ENCODE measurements at places on chromosomes 1 and 21. TPM values are rescaled to one million over a fixed set of nuclear protein-coding genes. Genes with fewer than 3 reads are reported as not detected.
A peak's percentile ranks its signal among the peaks of the same experiment; 100 is the strongest.

Gene NMNAT2
- 0.23 TPM for total RNA-seq

Gene MSH4
- total RNA-seq = 0.05 TPM

Gene TMPRSS2
- 28.4 TPM for total RNA-seq

Gene APCS
- not detected for total RNA-seq

Gene CAMK2N1
- total RNA-seq = 17.0 TPM

Gene NR5A2
- total RNA-seq = 1.9 TPM

Gene JAM2
- total RNA-seq = not detected

Gene ZSCAN20
- total RNA-seq = 4.2 TPM

Gene IGFN1
- 0.03 TPM for total RNA-seq

Gene KCTD3
- 19.8 TPM for total RNA-seq

Gene LBR
- 42.9 TPM for total RNA-seq

Gene C8A
- total RNA-seq = not detected

Gene SYDE2
- 2.9 TPM for total RNA-seq

Gene TINAGL1
- total RNA-seq = 596 TPM

- DNase-seq = no peak
These were observed 71.4 kb upstream of the ARTN start for GRCh38 chr1:43861988-43862735.

- DNase-seq = no peak
These were observed 29.8 kb downstream of the SUSD4 start for GRCh38 chr1:223334156-223334555.

DNA sequence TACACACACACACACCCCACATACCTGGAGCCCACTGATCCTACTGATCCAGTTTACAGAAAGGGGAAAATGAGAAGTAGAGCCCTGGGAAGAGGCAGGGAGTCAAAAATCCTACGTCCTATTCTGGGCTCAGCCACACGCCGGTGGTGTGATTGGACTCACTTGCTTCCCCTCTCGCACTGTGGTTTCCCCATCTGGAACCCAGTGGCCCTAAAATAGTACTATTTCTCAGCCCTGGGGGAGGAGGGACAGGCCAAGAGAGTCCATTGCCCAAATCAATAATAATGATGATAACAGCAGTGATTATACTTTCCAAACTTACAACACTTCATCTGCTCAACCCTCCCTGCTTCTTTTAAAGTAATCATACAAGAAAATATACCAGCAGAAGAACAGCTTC lies 2.9 kb upstream of the PIGR start:
- DNase-seq = no peak

- no peak for DNase-seq
These were observed 805 bp downstream of the GRHL3 start for GRCh38 chr1:24319962-24320361.

- DNase-seq = peak; percentile 52
These were observed 30.7 kb downstream of the ALPL start for GRCh38 chr1:21539933-21540332.

DNA sequence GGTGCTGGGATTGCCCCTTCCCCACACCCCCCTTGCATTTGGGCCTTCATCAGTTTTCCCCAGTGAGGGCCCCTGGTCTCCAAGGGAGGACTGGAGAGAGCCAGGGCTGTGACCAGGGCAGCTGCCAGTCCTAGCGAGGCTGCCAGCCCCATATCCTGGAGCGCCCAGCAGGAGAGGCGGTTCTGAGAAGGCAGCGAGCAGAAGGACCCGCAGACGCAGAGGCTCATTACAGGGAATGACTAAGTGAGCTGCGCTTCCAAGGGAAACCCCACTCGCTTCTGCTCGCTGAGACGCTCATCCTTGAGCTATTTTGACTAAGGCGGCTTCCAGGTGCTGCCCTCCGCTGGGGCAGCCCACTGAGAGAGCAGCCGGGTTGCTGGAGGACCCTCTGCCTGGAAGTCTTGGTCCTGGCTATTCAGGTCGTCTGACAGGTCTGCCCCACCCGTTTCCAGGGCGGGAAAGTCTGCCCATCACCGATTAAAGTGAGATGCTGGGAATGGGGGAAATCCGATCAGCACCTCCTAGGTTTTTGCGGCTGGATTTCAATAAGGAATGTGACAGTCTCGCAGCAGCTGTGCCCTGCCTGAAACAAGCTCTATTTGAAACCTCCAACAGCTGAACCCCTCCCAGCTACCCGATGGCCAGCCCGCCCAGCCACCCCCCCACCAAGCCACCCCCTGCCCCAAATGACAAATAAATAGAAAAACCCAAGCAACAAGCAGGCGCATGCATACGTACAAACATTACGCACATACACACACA lies 2.8 kb downstream of the KCNN3 start:
- DNase-seq = no peak

DNA sequence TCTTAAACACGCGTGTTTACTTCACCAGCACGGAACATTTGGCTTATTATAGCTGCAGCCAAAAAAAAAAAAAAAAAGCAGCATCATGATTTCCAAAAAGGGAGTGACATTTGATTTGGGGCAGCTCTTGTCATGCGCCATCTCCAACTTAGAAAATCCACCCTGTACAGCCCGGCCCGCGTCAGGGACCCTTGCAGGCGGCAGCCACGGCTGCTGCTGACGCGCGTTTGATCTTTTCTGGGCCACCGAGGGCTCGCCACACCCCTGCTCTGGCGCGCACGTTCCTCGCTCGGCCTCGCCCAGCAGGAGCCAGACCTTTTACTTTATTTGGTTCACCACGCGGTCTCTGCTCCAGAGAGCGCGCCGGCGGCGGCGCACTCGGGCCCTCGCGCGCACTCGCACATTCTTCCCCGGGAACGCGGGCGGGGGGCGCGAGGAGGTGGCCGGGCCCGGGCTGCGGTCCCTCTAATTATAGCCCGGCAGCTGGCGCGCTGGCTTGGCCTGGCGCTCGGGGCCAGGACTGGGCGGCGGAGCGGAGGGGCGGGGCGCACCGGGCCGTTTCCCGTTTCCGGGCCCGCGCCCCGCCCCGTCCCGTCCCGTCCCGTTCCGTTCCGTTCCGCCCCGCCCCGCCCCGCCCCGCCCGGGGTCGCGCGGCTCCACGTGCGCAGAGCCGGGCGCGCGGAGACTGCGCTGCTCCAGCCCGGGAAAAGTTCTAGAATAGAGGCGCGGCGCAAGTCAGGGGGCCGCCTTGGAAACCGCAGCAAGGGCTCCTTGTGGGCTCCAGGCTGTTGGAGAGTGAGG lies 10.2 kb downstream of the IRF2BP2 start:
- peak; percentile 89 for DNase-seq

DNA sequence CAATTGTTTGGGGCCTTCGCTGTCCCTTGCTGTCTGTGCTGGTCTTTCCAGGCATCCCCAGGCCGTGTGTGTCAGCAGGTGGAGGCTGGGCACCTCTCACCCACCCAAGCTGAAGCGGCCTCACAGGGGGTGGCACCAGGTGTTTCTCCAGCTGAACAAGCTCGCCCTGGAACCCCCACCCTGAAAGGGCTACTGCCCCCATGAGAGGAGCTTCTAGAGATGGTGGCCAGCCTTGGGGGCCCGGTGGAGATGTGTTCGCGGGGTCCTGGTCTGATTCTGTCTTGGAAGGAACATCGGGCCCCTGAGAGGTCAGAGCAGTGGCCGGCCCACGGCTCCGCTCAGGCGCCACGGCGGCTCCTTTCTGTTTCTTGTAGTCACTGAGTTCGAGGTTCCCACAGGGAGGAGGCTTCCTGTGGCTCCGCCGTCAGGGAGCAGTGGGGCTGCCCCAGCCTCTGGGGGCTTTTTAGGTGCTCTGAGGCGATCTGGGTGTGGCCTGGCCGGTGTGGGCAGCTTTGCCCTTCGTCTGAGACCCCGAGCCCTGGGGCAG lies 46.9 kb downstream of the SKI start:
- DNase-seq = no peak

DNA sequence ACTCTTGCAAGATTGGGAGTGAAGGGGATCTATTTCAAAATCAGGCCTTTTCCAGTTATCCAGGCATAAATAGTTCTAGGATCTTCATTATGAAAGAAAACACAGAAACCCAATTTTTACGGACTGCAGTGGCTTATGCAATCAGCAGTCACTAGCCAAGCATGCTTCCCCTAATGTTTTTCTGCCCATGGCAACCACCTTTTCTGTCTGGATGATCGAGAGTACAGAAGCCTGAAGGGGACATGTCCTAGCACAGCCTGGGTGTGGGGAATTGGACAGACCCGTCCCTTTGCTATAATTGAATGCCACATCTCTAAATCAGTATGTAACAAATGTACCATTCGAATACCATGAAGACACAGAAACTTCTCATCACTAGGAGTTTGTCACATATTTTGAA lies 29.8 kb upstream of the NCAM2 start:
- no peak for DNase-seq

- DNase-seq = no peak
These were observed 576.5 kb upstream of the PLXNA2 start for GRCh38 chr1:208820580-208821212.

DNA sequence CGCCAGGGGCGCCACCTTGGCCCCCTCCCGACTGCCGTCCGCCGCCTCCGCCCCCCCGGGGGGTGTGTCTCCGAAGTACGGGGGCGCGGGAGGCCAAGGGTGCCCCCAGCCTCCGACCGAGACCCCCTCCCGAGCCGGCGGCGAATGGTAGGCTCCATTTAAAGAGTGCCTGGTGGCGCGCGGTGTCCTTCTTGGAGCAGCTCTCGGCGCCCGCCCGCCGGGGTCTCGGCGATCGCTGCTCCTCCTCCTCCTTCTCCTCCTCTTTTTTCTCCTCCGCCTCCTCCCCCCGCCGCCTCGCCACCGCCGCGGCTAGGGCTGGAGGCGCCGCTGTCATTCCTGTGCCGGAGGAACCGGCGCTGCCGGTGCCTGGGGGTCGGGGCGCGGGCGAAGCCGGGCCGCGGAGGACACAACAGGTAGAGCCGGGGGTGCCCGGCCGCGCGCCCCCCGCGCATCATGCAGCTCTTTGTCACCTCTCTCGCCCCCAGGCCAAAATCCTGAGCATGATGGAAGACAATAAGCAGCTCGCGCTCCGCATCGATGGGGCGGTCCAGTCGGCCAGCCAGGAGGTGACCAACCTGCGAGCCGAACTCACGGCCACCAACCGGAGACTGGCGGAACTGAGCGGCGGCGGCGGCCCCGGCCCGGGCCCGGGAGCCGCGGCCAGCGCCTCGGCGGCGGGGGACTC lies at the start of gene KAZN:
Gene KAZN, plus strand, starts transcription at position 188 of the 685 bp plus-strand sequence.
- no peak for DNase-seq

DNA sequence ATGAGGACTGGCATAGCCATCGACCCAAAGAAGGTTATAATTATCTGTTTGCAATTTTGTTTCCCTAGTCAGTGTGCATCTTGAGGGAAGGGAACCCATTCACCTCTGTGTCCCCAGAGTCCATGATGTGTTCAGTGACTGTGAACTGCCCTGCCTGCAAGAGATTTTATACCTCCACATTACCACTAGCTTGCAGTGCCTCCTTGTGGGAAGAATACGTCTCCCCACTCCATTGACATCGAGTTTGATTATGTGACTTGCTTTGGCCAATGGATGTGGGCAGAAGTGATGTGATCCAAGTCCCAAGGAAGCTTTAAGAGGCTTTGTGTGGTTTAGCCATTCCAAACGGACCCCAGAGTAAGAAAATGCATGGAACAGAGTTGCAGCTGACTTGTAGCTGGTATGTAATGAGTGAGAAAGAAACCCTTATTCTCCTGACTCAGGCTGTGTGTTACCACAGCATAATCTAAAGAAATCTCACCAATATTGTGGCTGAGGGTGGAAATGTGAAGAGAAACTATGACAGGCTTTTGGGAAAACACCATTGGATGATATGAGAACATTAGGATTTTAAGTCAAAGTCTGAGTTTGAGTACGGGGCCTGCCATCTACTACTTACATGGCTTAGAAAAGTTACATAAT lies 47.8 kb upstream of the NRDC start:
- DNase-seq = peak; percentile 28

DNA sequence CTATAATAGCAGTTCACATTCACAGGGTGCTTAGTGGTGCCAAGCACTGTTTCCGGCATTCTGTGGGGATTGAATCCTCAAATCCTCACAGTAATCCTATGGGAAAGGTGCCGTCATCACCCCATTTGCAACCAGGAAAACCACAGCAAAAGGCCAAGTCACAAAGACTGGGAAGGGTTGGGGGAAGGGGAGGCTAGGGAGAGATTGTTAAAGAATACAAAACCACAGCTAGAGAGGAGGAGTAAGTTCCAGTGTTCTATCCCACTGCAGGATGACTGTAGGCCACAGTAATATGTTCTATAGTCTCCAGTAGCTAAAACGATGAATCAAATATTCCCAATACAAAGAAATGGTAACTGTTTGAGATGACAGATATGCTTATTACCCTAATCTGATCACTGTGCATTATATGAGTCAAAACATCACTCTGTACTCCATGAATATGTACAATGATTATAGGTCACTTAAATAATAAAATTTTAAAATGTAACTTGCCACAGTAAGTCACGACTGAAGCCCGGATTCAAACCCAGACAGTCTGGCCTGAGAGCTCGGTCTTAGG lies 256.8 kb downstream of the TOMM20 start:
- no peak for DNase-seq

GRCh38 chr1:22876359-22877111 lies 96.1 kb downstream of the LACTBL1 start:
- no peak for DNase-seq

- no peak for DNase-seq
These were observed 12.1 kb downstream of the ICMT start for GRCh38 chr1:6223617-6224016.

DNA sequence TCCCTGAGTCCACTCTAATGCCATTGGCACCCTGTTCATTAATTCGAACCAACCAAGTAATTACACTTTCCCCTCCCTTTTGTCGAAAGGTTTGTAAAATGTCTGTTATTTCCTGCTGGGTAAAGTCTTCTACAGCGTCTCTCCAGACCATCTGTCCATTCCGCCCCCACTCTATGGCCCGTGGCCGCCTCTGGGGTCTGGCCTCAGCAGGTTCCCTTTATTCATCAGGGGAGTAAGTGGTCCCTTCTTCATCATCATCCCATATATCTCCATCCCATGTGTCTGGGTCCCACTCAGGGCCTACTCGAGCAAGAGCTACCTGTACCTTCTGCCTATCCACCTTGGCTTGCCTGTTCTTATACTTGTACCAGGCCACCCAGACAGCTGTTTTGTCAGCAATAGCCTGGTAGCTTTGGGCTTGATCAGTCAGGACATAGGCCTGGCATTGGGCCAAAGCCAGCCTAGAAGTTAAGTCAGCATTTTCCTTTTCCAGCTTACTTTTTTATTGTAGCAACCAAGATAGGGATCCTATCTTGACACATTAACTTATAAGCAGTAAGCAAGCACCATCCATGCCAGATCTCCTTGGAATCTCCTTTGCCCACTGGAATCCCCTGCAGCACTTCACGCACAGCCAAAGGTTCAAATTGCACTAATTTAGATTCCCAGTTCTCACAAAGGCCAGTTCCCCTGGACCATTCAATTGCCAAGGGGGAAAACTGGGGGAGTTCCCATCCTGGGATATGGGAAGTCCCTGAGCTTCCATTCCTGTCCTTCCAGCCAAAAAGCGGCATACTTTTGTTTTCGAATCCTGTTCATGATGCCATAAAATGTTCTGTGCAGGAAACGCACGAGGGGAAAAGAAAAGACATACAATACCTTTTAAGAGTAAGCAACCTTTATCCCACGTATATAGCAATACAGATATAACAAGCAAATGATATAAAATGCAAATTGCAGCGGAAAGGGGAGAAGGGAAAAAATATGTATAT lies 6.6 kb upstream of the STUM start:
- DNase-seq = no peak

GRCh38 chr1:156492013-156492590 lies 8.5 kb downstream of the MEF2D start:
- no peak for DNase-seq

GRCh38 chr21:43864313-43864961 lies 586 bp upstream of the AGPAT3 start:
- peak; percentile 52 for DNase-seq

- DNase-seq = peak; percentile 71
These were observed at the start of gene BRWD1 for GRCh38 chr21:39313571-39314142. Gene BRWD1, minus strand, starts transcription at chr21:39313632. Its CDS starts 141 bp downstream, at chr21:39313491.

GRCh38 chr1:8396786-8397406 lies 79.0 kb downstream of the SLC45A1 start:
- DNase-seq = no peak

- DNase-seq = no peak
These were observed 180.6 kb upstream of the JUN start for GRCh38 chr1:58964428-58964827.
